ENCODE measurements at places on chromosomes 6 and 20.

DNA sequence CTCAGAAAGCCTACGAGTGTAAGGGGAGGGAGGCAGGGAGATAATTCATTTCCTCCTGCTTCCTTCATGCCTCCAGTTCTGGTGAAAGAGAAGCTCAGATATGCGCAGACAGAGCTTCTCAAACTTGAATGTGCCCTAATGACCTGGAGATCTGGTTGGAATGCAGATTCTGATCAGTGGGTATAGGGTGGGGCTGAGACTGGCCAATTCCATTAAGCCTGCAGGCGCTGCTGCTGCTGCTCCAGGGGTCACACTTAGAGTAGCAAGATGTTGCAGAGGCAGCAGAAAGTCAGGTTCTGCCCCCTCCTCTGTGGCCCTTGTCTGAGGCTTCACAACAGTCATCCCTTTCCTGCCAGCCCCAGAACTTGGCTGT is 161.0 kb downstream of the DHX35 start:
- DNase-seq: no peak

DNA sequence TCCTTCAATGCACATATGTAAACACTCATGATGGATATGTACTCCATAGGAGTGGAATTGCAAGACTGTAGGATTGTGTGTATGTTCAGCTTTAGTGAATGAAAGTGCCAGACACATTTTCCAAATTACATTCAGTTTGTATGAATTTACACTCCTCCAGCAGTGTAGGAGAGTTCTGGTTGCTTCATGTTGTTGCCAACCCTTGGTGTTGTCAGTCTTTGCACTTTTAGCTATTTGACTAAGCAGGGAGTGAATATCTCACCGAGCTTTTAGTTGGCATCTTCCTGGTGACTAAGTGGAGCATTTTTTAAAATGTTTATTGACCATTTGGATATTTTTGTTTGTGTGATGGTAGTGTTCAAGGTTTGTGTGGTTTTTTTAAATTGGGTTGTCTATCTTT is 23.9 kb downstream of the NKX2-4 start:
- no peak for DNase-seq

DNA sequence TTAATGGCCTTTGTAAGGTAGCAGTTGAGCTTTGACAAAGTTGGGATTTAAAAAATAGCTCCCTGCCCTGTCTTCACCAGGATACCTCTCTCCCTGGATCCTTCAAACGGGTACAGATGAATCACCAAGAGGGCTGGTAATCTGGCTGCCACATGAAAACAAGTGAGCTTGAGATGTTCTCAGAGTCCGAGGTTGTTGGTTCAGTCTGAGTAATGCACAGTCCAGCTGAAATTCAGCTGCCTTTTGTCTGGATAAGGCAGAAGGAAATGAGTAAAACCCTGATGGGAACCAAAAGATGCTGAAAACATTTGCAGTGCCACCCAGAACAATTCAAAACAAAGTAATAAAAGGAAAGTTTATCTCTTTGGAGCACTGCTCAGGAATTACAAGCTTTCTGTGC is 86.8 kb downstream of the GJA1 start:
- no peak for DNase-seq

GRCh38 chr20:41049451-41049850 is 20.8 kb downstream of the TOP1 start:
- DNase-seq: no peak

- DNase-seq: no peak
Measured at GRCh38 chr20:8807480-8808201, 261.2 kb upstream of the PLCB4 start.

GRCh38 chr20:43584448-43585136 is 6.1 kb upstream of the IFT52 start:
- no peak for DNase-seq

DNA sequence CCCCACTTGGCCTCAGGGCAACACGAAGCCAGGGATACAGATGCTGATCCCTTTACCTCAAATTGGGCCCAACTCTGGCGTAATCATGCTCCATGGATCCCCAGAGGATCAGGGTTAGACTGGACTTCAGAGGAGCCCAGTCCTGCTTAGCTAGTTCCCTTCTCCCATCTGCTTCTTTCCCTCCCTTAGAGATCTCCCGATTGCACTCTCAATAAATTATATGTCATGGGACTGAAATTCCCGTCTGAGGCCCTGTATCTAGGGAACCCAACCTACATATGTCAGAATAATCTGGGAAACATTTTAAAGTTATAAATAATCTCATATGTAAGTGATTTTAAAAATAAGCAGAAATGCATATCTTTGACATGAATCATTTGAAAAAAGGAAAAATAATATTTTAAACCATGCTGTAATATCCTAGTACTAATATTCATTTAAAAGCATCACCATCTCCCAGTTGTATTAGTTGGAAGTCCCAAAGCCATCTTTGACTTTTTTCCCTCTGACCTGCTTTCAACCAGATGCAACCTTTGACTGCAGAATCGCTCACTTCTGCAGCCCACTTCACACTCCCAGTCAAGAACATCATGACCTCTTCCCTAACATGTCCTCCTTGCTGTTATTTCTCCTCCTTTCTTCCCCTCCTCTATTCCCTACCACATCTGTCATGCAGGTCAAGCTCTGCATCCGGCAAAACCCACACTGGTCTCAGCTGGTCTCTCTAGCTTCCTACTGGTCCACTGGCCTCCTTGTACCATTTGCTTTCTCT is 393.6 kb downstream of the BTBD3 start:
- no peak for DNase-seq

DNA sequence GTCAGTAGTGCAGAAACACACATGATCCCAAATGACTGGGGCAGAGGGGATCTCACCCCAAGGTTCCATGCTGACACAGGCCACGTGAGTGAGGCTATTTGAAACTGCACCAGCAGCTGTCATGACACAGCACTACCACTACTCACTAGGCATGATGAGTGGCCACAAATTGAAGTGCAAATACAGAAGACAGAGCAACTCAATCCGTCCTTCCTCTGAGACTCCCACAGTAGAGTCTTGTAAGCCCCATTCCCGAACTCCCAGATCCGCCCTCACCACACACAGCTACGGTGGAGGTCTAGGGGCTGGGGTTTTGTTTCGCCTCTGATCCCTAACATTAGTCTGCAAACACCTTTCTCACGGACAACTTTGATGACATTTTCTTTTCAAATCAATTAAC is 113.3 kb upstream of the NUP153 start:
- no peak for DNase-seq

DNA sequence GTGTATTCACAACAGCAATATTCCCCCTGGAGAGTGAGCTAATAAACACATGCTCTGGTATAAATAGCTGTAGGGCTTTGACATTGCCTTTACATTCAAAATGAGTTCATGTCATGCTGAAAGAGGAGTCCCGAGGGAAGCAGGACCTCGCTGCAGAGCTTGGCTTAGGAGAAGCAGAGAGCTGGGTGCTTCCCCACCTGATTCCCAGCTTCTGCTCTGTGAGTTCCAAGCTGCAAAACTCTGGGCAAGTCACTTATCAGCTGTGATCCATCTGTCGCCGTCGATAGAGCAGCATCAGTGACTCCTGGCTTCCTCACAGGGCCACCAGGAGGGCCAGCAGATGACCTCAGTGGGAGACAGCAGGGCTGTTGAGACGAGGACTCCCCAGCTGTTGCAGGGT is 241.8 kb downstream of the ANKRD60 start:
- DNase-seq: no peak

DNA sequence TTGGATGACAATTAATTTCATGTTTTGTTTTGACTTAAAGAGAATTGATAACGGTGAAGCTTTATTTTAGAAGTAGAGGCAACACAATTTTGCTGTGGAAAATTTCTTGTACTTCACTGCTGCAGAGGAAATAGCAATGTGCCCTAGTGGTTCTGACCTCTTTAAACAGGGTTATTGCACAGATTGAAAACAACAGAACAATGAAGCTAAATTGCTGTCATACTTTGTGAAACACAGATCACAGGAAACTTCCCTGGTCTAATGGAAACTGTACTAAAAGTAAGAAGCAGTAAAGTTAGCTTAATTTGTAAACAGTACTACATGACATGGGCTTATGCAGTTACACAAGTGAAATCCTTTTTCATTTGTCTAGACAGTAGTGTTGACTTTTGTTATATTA is 31.3 kb downstream of the OR2A4 start:
- no peak for DNase-seq

DNA sequence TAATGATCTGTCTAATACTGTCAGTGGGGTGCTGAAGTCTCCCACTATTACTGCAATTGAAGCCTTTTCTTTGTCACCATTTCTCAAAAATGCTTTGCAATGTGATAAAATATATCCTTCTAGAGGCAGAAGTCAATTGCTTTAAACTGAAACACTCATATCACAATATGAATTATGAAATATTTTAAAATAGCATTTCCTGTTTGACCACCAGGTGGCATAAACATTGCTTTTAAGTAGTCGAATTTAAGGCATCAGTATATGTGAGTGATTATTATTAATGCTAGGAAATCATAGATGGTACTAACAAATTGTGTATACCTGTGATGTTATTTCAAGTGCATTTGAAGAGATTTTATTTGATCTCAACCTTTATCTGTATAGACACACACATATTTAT is 87.5 kb downstream of the MEI4 start:
- DNase-seq: no peak

DNA sequence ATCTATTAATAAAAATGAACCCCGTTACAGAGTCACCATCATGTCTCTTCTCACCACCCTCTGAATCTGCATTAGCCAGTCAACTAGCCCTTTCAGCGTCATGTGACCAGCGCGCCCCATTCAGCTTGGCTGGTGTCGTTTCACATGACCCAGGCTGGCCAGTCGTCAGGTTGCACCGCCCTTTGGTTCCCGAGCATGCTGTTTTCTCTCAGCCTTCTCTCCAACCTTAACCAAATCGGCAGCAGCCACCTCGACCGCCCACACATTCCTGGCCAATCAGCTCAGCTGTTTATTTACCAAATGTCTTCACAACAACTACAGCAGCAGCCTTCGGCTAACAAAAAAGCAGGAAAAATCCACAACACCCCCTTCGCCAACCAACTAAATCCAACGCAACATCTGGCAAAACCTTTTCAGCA is 5.6 kb downstream of the SRSF3 start:
- DNase-seq: peak; percentile 65

Measured in activated naive CD4-positive, alpha-beta T cell treated with anti-CD3 and anti-CD28 coated beads, Interleukin-2, amount 50 U/mL, for 16 hours (primary cell).